ENCODE measurements at places on chromosomes 6 and 20. TPM values are rescaled to one million over a fixed set of nuclear protein-coding genes. Genes with fewer than 3 reads are reported as not detected.

DNA sequence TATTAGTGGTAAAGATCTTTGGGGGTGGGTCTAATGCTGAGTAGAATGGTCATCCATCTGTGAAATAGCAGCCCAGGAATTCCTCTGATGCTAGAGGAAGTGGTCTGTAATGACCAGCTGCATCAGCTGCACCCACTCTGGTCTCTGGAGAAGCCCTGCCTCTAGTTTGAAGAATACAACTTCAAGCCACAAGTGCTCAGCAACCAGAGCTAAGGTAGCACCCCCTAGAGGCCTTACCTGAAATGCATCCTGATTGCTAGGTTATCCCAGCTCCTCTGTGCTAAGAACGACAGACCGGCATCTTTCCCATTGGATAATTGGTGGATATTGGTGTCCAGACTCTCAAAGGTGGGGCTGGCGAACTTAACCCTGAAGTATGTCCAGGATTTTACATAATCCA is 58.2 kb downstream of the DNAH8 start:
- peaks cover 3% of the 10 kb centered on the region for H3K4me1 ChIP-seq
- H3K4me3 ChIP-seq: no peak overlapping the region
- H3K36me3 ChIP-seq: no peaks in the 10 kb centered on the region
- peaks cover 12% of the 10 kb centered on the region for H3K27me3 ChIP-seq
- peak; percentile 79 for DNase-seq

- H3K27me3 ChIP-seq: peaks cover 3% of the 10 kb centered on the region
- peak overlapping the region; percentile 90 for H3K27ac ChIP-seq
- H3K4me3 ChIP-seq: peak overlapping the region; percentile 95
- H3K4me1 ChIP-seq: peaks cover 38% of the 10 kb centered on the region
Observed at GRCh38 chr6:79076160-79076559, 1.9 kb downstream of the PHIP start.

DNA sequence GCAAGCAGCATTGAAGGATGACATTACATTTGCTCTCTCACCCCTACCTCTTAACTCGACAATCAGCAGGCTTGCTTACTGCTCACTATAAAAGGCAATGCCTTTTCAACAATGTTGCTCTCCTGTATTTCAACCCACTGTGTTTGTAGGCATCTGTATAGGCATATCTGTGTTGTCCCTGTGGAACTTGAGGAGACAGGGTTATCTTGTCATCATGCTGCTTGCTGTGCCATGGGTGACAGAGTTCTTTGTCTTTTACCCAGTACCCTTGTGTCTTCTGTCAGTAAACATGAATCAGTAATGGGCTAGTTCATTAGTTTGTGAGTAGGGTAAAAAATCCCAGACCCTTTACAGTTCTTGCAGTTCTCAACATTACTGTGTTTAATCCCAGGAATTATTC is 25.2 kb downstream of the PHF3 start:
- no peaks in the 10 kb centered on the region for H3K27me3 ChIP-seq
- peaks cover 8% of the 10 kb centered on the region for H3K36me3 ChIP-seq
- H3K27ac ChIP-seq: no peak overlapping the region
- H3K4me1 ChIP-seq: peaks cover 25% of the 10 kb centered on the region
- no peak for DNase-seq

- no peaks in the 10 kb centered on the region for H3K36me3 ChIP-seq
- H3K4me3 ChIP-seq: no peak overlapping the region
- no peak for DNase-seq
- H3K27me3 ChIP-seq: peaks cover 8% of the 10 kb centered on the region
- H3K4me1 ChIP-seq: no peaks in the 10 kb centered on the region
- H3K27ac ChIP-seq: no peak overlapping the region
Observed at GRCh38 chr6:114334237-114334636, 8.6 kb downstream of the HS3ST5 start.

DNA sequence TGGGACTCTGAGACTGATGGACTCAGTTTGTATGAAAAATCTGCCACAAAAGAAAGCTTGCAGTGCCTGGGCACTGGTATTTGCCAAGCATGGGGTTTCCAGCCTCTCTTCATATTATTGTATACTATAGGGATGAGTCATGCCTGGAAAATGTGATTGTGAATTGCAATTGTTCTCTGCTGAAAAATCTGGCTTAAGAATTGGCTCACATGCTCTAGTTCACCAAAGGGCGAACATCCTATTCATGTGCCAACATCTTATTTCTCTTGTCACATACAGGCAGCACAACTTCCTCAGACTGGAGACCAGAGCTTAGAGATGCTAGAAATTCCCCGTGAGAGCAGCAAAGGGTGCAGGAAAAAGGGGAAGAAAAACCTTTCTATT is 103.6 kb upstream of the KCNK16 start:
- no peaks in the 10 kb centered on the region for H3K27me3 ChIP-seq
- no peak overlapping the region for H3K4me3 ChIP-seq
- no peak overlapping the region for H3K27ac ChIP-seq
- DNase-seq: no peak

- no peaks in the 10 kb centered on the region for H3K36me3 ChIP-seq
- H3K27ac ChIP-seq: no peak overlapping the region
- H3K4me3 ChIP-seq: no peak overlapping the region
- DNase-seq: peak; percentile 43
- no peaks in the 10 kb centered on the region for H3K27me3 ChIP-seq
Observed at GRCh38 chr20:24736131-24736843, 212.8 kb upstream of the CST7 start.

DNA sequence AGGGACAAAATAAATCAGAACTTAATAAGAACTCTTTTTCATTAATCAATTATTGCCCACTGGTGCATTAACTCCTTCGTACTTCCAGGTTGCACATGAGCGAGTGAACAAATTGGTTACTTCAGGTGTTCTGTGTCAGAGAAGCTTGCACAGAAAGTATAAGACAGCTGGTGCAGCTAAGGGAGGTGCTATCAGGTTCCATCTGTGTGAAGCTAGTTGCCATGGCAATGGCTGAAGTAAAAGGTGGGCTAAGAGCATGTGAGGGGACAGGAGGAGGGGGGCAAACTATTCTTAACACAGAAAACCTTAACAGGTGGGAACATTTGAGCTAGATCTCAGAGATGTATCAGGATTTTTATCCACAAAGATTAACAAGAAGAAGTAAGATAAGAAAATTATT is 81.6 kb downstream of the MANEA start:
- H3K4me3 ChIP-seq: no peak overlapping the region
- H3K36me3 ChIP-seq: no peaks in the 10 kb centered on the region
- DNase-seq: no peak
- no peaks in the 10 kb centered on the region for H3K27me3 ChIP-seq

- H3K27me3 ChIP-seq: peaks cover 4% of the 10 kb centered on the region
- no peak overlapping the region for H3K27ac ChIP-seq
- H3K36me3 ChIP-seq: no peaks in the 10 kb centered on the region
- no peak overlapping the region for H3K4me3 ChIP-seq
Observed at GRCh38 chr6:106849120-106849519, 125.4 kb downstream of the CD24 start.

DNA sequence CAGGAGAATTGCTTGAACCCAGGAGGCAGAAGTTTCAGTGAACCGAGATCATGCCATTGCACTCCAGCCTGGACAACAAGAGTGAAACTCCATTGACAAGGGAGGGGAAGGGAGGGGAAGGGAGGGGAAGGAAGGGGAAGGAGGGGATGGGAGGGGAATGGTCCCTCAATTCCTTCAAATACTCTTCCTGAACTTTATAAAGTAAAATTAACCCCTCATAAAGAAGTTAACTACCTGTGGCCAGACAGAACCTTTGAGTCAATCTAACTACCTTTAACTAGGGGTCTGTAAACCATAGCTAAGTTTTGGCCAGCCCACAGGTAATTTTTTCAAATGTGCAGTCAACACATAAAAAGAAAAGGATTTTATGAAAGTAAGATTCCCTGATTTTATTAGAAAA is 131.0 kb downstream of the ZMYND8 start:
- H3K4me1 ChIP-seq: peaks cover 7% of the 10 kb centered on the region
- H3K27ac ChIP-seq: no peak overlapping the region
- DNase-seq: no peak
- H3K27me3 ChIP-seq: no peaks in the 10 kb centered on the region

DNA sequence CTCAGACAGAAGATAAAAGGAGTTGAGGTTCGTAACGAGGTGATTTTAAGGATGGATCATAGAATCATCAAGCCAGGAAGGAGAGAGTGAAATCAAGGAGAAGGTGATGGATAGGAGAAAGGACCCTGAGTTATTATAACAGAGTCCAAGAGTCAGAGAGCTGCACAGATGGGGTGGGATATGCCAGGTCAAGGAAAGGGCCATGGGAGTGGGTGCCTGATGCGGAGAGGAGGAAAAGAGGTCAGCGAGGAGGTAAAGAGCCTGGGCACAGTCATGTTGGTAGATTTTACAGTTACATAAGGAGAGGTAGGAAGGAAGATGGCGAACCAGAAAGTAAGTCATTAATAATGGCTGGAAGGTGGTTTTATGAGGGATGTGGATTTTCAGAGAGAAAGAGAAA is 114.9 kb downstream of the LAMA2 start:
- no peaks in the 10 kb centered on the region for H3K36me3 ChIP-seq
- H3K27ac ChIP-seq: no peak overlapping the region
- no peaks in the 10 kb centered on the region for H3K4me1 ChIP-seq
- no peaks in the 10 kb centered on the region for H3K27me3 ChIP-seq
- no peak for DNase-seq

DNA sequence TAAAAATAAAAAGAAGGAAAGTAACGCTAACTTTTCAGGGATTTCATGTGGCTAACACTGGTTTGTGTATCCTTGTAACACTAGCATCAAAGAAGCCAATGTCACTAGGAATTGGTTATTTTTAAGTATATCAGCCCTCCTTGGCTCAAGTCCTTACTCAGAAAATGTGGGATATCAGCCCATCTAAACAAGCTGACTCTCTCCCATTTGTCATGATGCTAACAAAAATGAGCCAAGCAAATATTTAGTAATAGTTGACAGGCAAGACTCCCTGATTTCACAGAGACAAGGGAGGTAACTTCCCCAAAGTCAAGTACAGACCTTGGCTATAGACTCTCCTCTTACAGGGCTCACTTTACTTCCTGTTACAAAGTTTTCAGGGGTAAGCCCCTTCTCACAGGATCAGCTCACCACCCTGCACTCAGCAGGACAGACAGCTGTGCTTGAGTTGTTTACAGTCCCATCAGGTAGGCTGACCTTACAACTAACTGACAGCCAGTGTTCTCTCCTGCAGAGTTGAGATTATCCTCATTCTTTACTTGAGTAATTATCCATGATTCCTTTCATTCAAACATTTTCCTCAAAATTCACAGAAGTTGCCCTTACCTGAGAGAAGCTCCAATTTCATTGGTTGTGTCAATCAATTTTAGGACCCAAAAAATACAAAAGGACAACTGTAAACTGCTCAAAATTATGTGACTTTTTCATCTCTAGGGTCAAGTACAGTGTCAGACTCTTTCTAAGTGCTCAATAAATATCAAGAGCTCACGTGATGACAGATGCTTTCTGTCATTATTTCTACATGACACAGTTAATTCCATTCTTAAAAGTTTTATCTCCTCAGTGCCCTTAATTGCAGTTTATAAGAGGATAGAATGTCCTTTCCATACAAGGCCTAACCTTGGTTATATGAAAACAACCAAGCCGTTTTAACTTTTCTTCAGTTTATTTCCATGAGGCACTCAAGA is 38.1 kb upstream of the BMP5 start:
- no peaks in the 10 kb centered on the region for H3K27me3 ChIP-seq
- H3K4me1 ChIP-seq: no peaks in the 10 kb centered on the region
- no peak for DNase-seq
- H3K27ac ChIP-seq: no peak overlapping the region
- no peak overlapping the region for H3K4me3 ChIP-seq

DNA sequence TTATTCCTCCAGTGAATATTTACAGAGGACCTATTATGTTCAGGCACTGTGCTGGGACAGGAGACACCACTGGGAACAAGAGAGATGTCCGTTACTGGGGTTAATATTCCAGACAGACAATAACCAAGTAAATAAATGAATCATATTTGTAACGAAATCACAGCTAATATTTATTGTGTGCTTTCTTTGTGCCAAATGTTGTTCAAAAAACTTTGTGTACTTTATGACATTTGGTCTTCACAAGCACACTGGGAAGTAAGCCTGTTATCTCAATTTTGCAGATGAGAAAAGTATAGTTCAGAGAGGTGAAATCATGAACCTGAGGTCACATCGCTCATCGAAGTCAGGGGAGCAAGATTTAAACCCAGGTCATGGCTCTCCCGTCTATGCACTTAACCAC is 36.5 kb upstream of the PREX1 start:
- no peak overlapping the region for H3K27ac ChIP-seq
- no peak overlapping the region for H3K4me3 ChIP-seq
- H3K4me1 ChIP-seq: peaks cover 8% of the 10 kb centered on the region
- H3K27me3 ChIP-seq: peaks cover 8% of the 10 kb centered on the region
- no peaks in the 10 kb centered on the region for H3K36me3 ChIP-seq

GRCh38 chr6:53347921-53348370 is 804 bp downstream of the ELOVL5 start:
- peaks cover 20% of the 10 kb centered on the region for H3K36me3 ChIP-seq
- H3K27me3 ChIP-seq: peaks cover 14% of the 10 kb centered on the region
- H3K4me3 ChIP-seq: peak overlapping the region; percentile 93
- H3K4me1 ChIP-seq: peaks cover 46% of the 10 kb centered on the region
- peak overlapping the region; percentile 89 for H3K27ac ChIP-seq

GRCh38 chr6:16711546-16712254 is 49.6 kb downstream of the ATXN1 start:
- H3K27ac ChIP-seq: peak overlapping the region; percentile 85
- peaks cover 49% of the 10 kb centered on the region for H3K4me1 ChIP-seq
- H3K36me3 ChIP-seq: peaks cover 16% of the 10 kb centered on the region
- H3K27me3 ChIP-seq: no peaks in the 10 kb centered on the region

DNA sequence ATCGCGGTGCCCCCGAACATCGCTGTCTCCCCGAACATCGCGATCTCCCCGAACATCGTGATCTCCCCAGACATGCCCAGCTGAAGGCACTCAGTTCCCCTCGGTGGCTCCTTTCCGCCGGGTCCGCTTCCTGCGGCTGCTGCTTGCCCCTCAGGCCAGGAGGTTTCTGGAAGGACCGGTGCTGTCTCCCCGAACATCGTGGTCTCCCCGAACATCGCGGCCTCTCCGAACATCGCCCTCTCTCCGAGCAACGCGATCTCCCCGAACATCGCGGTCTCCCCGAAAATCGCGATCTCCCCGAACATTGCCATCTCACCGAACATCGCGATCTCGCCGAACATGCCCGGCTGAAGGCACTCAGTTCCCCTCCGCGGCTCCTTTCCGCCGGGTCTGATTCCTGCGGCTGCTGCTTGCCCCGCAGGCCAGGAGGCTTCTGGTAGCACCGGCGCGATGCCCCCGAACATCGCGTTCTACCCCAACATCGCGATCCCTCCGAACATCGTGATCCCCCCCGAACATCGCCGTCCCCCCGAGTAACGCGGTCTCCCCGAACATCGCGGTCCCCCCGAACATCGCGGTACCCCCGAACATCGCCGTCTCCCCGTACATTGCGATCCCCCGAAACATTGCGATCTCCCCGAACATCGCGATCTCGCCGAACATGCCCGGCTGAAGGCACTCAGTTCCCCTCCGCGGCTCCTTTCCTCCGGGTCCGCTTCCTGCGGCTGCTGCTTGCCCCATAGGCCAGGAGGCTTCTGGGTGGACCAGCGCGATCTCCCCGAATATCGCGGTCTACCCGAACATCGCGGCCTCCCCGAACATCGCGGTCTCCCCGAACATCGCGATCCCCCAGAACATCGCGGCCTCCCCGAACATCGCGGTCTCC is 808 bp downstream of the ULBP1 start:
- H3K27ac ChIP-seq: peak overlapping the region; percentile 89
- H3K36me3 ChIP-seq: peaks cover 2% of the 10 kb centered on the region
- DNase-seq: peak; percentile 78
- H3K4me3 ChIP-seq: peak overlapping the region; percentile 95
- H3K4me1 ChIP-seq: peaks cover 33% of the 10 kb centered on the region

REV3L gene
- 14.0 TPM for total RNA-seq

GTSF1L gene
- not detected for total RNA-seq

BMP5 gene
- not detected for total RNA-seq

ATXN1 gene
- total RNA-seq: 70.0 TPM

Data from activated CD4-positive, alpha-beta T cell treated with anti-CD3 and anti-CD28 coated beads, Interleukin-2, amount 10 ng/mL, durations not matched to agents 24 days and 14 days (primary cell).